ENCODE measurements at places on chromosomes 12 and 14.
A peak's percentile ranks its signal among the peaks of the same experiment; 100 is the strongest.

GRCh38 chr14:104350463-104351185 is 212.2 kb downstream of the KIF26A start:
- peak; percentile 41 for DNase-seq

- DNase-seq: no peak
These were observed 78.8 kb upstream of the SLC38A4 start for GRCh38 chr12:46904406-46905238.

- no peak for DNase-seq
These were observed 162.1 kb upstream of the AVPR1A start for GRCh38 chr12:63313139-63313538.

DNA sequence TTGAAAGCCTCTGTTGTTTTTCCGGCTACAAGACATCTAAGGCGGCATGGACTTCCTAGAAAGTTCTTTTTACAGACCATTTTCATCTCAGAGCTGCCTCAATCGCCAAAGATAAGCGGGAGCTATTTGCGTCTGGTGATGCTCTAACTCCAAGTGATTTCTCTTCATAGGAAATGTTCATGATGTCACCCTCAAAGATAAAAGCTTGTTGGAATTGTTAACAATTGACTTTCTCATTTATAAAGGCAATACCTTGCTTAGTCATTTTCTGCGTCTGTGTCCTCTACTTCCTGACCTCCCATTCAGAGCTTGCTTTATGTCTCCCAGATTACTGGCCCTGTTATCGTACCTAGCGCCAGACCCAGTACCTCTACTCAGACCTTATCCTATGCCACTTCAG is 259.0 kb upstream of the G2E3 start:
- DNase-seq: no peak

- no peak for DNase-seq
These were observed 33.6 kb downstream of the CDKL1 start for GRCh38 chr14:50362764-50363713.

DNA sequence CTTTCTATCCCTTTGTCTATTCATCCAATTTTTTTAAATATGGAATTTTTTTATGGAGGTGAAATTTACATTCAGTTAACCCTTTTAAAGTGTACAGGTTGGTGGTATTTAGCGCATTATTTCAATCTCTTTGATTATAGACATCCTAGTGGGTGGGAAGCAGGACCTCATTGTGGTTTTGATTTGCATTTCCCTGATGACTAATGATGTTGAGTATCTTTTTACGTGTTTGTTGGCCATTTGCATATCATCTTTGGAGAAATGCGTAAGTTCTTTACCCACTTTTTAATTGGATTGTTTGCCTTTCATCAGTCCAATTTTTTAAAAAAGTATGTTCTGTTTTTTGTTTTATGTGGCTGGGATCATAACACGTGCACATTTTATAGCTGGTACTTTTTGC is 20.8 kb downstream of the PAPLN start:
- DNase-seq: no peak

- DNase-seq: peak; percentile 68
These were observed 895 bp downstream of the SLC7A8 start for GRCh38 chr14:23182372-23183157.

- DNase-seq: no peak
These were observed 1.9 kb downstream of the BRI3BP start for GRCh38 chr12:124995200-124995961.

DNA sequence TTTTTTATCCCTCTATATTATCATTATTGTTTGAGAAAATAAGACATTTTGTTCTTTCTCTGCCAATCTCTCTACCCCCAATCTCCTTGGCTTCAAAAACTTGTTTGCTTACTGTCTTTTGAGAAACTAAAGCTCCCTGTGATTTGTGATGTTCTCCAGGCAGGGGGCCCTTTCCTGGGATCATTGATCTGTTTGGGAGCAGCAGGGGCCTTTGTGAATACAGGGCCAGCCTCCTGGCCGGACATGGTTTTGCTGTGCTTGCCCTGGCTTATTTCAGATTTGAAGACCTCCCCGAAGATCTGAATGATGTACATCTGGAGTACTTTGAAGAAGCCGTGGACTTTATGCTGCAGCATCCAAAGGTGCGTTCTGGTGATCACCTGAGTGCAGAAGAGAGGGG is 4.5 kb downstream of the ACOT6 start:
- no peak for DNase-seq

DNA sequence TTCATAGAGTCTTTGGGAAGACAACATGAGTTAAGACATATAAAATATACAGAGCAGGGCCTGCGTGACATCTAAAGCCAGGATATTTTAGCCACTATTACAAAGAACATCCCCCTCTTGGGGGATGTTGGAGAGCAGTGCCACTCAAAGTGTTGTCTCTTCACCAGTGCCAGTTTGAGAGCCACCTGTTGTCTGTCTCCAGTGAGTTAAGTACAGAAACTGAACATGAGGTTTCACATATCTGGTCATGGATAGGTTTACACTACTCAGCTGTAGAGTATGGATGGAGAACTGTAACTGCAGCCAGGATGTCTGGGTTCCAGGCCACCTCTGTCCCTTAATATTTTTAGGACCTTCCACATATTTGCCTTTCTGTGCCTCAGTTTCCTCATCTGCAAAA is 39.1 kb downstream of the RNFT2 start:
- no peak for DNase-seq

DNA sequence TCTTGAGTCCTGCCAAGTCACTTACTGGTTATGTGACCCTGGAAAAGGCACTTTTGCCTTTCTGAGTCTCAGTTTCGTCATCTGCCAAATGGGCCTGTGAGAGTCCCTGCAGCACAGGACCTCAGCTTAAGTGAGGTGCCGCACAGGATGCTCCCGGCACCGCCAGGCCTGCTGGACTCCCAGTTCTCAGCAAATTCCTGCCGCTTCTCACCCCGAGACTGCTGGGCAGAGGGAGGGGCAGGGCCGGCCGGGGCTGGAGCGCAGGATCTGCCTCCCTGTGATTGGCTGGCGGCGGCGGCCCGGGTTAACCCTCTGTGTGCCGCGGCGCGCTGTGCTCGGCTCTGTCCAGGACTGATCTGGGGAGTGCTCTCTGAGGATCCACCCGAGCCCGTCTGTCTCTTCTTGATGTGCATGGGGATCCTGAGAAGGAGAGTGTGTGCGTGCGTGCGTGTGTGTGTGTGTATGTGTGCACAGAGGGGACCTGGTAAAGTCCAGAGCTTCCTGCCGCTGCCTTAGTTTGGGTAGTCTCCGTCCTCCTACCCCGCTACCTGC is 8.6 kb downstream of the SETD1B start:
- peak; percentile 86 for DNase-seq

DNA sequence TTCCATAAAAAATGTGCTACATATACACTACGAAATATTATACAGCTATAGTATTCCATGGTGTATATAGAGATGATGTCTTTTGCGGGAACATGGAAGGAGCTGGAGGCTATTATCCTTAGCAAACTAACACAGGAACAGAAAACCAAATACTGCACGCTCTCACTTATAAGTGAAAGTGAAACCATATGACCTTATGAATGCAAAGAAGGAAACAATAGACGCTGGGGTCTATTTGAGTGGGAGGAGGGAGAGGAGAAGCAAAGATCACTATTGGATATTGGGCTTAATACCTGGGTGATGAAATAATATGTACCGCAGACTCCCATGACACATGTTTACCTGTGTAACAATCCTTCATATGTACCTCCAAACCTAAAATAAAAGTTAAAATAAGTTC is 142.8 kb downstream of the LRFN5 start:
- no peak for DNase-seq

- DNase-seq: no peak
These were observed 814.4 kb downstream of the FSCB start for GRCh38 chr14:43692706-43693105.

DNA sequence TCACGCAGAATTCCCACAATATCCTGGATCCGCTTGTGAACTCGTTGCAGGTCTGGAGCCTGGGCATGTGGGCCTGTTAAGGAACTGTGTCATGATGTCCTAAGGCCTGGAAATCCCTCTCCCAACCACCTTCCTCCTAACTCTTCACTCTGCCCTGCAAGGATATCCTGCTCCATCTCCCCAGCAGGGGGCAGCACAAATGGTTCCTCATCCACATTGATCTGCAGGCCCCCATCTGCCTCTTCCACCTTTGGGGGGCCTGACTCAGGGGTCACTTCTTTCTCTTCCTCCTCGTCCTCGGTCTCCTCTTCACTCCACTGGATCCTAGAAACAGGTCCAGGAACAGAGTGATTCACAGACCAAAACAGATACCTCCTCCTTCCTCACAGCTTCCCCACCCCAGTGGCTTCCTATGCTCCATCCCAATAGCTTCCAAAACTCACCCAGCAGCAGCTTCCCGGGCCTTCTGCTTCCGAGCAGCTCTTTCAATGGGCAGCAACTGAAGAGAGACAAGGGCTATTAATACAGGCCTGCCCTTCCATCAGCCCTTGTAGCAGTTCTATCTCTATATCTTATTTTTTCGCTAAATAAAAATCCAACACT is 4.5 kb downstream of the NOP2 start:
- DNase-seq: peak; percentile 52

GRCh38 chr14:68468437-68469207 is 324.2 kb downstream of the ZFP36L1 start:
- no peak for DNase-seq

DNA sequence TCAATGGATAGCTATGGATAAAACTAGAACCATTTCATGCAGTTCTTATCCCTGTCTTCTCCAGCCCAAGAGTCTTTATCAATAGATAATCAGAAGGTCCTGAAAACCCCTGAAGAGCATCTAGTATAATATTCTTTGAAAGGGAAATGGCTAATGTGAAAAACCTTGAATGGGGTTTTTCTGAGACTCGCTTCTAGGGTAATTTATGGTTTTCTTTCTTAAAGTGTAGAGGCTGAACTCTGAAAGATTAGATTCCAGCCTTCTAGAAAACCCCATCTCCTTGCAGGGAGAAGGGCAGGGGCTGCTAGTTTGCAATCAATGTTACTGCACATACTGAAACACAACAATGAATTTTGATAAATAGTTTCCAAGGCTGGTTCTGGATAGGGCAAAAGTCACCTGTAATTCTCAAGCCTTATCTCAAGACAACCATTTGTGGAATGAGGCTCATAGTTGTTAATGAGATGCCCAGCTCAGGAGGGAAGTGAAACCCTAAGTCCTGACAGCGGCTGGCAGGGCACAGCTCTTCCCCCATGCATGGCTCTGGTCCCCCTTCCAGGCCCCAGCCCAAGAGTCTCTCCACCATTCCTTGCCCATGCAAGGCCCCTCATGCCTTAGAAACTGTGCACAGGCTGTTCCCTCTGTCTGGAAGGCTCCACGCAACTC is 33.7 kb upstream of the PYGL start:
- DNase-seq: no peak

- DNase-seq: no peak
These were observed 197.3 kb upstream of the SFSWAP start for GRCh38 chr12:131513606-131514005.

- no peak for DNase-seq
These were observed 64.7 kb downstream of the VEZT start for GRCh38 chr12:95282266-95282665.

DNA sequence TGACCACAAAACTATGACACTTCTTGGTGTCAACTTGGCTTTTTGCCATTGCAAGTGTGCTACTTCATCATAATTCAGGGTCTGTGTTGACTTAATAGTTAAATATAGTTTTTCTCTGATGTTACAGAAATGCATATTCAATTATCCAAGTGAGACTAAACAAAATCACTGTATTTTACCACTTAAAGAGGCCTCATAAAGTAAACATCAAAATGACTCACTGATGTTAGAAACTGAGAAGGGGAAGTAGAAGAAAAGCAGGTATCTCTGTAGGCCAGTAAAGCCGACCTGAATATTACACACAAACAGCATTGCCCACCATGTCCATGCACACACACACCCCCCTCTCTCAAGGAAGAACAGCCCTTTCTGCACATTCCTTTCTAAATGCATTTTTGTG is 55.4 kb downstream of the RPAP3 start:
- DNase-seq: no peak

DNA sequence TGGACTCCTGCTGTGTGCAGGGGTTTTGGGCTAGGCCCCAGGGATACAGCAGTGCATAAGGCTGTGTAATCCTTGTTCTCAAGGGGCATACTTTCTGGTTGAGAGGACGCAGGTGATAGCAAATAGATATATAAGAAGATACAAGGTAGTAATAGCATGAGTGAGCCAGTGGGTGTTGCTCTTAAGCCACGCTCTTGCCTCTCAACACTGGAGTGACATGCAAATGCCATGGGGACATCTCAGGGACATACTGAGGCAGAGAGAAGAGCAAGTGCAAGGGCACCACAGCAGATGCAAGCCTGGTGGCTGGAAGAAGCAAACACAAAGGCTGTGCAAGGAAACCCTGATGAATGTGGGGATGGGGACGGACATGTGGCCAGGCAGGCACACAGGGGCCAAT is 223.3 kb downstream of the CHST11 start:
- no peak for DNase-seq

- no peak for DNase-seq
These were observed 152.0 kb downstream of the NDUFA12 start for GRCh38 chr12:94851396-94852028.

DNA sequence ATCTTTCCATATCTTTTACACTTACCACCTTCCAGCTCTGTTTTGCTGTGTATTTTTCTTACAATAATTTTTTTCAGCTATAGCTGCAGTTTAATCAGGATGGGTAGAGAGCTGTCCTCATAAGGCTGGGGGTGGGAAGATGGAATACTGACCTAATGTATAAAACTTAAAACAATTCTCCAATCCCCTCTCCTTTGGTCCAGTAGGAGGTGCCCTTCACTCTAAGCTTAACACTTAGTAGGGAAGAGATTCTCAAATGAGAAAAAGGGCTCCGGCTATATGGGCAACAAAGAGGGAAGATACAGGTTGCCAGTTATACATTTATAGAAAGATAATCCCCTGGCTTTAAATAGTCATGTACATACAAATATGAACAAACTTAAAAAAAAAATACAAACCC is 2.8 kb downstream of the ORMDL2 start:
- DNase-seq: no peak

DNA sequence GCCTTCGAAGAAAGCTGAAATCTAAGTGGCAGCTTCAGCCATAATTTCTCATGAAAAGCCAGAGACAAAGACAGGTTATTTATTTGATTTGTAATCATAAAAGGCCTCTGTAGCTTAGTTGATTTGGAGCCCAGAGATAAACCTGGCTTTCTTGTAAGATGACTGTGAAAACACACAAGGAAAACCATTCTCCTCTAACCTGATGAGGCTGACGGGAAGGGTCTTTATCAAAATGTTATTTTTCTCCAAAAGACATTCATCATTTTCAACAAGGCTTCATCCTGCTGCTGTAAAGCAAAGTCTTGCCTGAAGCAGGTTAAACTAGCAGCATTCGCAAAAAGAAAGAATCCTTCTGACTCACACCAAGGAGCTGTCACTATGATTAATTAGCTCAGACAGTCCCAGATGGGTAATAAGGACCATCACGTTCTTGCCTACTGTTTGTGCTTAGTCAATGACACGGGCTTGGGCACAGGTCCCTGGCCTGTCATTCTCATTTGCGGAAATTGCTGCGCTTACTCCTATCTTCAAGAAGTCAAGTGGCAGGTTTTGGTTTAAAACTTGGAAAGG is 286.6 kb downstream of the C12orf75 start:
- DNase-seq: no peak
